Kidney glomerular epithelial cell (primary cell): ENCODE measurements at places on chromosomes 11 and 22.
A peak's percentile ranks its signal among the peaks of the same experiment; 100 is the strongest.

GRCh38 chr11:12950670-12951069, 58.4 kb upstream of the RASSF10 start:
- DNase-seq = no peak

- DNase-seq = no peak
These were observed 63.0 kb downstream of the PTPRJ start for GRCh38 chr11:48043111-48043990.

DNA sequence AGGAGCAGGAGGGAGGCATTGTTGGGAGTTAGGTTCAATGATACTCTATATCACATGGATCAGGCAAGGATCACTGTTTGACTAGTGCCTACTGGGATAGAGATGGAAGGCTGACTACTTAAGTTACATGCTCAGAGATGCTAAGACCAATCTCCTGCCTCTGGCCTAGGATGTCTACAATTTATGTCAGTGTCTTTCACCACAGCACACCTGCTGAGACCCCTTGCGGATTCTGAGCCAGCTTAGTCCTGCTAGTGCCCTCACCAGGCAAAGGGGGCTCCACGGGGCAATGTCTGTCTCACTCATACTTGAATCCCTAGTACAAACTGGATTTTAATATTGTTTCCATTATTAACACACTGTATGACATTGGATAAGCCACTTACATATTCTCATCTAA, 732.5 kb downstream of the DLG2 start:
- DNase-seq = no peak

GRCh38 chr11:80636999-80637398, 1196.2 kb upstream of the TENM4 start:
- no peak for DNase-seq

DNA sequence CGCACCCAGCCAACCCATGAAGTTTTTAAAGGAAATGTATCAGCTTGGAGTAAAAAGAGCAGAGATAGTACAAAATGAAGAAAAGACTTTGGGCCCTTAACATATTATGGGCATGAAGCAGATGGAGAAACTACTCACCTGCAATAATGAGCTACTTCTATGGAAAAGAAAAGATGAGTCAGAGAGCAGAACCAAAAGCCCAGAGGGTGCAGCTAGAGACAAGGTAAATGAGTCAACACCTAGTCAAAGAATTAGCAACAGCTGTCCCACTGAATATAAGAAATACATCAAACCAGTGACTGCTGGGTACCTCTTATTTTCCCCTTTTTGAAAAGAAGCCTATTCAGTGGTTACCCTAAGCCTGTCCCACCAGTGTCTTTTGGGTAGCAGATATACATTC, 61.8 kb downstream of the RPL27A start:
- DNase-seq = peak; percentile 25

GRCh38 chr22:49622241-49623105, 205.2 kb downstream of the BRD1 start:
- DNase-seq = no peak

DNA sequence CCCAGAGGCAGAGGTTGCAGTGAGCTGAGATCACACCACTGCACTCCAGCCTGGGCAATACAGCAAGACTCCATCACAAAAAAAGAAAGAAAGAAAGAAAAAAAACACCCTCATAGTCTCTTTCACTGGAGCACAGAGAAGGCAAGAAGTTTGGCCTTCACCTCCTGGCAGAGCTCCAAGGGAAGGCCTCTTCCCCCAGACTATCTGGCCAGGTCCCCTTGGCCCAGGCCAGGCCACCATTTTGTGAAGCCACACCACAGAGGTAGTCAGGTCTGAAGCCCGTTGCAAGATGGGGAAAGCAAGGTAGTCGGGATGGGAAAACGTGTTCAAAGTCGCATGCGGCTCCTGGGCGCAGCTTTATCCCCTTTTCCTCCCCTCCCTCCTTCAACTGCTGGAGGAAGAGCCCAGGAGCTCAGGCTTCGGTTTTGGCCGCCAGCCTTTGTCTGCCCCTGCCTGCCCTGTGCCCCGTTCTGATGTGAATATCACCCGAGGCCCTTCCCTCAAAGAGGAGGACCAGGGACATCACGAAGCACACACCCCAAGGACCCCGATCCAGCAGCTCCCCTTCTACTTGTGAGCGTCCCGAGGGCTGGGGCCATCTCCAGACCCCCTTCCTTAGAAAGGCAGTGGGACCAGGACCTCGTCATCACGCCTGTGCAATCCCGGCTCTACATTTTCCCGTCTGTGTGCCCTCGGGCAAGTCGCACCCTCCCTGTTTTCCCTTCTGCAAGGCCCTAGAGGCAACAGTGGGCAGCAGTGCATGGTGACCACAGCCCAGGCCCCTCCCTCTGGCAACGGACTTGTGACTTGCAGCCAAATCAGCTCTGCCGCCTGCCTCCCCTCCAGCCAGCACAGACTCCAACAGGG, 17.7 kb downstream of the CABP7 start:
- DNase-seq = no peak
